ENCODE measurements at places on chromosomes 16 and 17.

- no peak for DNase-seq
These were observed 70.4 kb upstream of the CACNG5 start for GRCh38 chr17:66764506-66764905.

DNA sequence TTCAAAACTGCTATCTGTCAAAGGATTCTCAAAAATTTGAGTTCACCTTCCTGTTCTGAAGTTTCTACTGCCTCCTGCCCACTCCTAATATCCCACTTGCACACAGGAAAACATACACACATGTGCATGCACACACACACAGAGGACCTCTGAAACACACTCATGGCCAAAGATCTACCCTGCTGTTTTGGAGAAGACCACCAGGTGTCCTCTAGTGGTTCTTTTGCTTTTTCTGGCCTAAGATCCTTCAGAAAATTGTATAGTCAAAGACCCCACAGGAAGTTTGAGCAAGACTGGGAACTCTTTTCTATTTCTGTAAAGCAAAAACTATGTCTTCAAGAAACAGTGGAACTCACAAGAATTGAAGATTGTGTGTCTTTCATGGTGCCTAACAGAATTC is 90.2 kb downstream of the CDH8 start:
- no peak for DNase-seq

DNA sequence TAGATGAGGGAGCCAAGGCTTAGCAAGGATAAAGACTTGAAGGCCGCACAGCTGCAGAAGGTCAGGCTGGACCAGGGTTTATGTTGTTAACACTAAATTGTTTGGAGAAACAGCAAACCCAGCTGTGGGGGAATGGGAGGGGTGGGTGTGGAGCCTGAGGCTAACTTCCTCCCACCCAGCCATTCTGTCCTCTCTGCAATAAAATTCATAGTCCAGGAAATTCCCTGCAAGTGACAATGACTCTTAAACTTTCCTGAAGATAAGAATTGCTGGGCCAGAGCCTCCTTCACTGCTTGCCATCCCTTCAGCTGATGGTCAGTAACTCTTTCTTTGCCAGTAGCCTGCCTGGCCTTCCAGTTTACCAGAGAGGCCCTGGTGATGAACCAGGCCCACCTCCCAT is 19.4 kb upstream of the ATP5MC1 start:
- DNase-seq: peak; percentile 30

GRCh38 chr16:87727346-87727745 is 38.4 kb downstream of the KLHDC4 start:
- no peak for DNase-seq

DNA sequence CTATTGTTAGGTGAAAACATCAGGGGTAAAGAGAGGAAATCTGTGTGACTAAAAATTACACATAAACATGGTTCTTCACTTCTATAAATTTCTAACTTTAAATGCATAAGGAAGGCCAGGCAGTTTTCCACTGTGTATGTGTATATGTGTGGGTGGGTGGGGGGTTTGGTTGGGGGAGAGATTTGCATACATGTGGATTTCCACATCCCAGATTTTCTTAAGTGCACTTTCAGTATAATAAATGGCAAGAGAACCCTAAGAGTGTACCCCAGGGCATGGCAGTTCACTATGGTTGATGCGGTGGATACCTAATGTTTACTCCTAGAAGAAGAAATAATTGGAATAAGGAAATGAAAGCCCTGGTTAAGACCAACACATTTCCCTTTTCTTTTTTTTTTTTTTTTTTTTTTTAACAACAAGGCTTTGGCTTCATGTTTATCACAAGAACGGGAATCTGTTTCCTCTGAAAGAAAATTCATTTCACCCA is 451.8 kb upstream of the CCL2 start:
- DNase-seq: no peak

DNA sequence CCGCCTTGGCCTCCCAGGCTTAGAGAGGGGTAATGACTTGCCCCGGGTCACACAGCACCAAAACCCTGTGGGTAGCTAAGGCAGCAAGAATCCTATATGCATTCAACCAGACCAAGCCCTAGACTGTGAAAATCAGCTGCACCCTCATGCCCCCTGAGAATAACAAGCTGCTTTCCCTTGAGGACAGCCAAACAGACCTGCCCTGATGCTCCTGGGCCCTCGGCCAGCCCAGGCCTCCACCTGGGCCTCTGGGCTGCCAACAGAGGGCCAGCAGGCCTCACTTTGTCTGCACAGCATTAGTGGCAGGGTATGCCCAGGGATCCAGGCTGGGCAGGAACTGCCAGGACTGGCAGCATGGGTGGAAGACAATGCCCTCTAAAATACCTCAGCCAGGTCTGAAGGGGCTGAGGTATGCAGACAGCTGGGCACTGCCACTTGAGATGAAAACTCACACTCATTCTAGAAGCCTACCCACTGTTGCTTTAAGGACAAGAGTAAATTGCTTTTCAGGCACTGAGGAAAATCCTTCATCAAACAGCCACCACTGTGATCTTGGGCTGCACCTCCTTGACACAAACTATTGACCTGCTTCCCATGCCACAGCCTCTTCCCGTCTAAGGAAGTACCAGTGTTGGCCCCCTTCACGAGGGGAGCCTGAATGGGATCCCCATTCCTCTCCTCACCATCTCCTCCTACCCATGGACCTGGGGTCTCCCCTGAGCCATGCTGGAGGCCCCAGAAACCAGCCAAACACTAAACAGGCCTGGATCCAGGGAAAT is 8.8 kb downstream of the ST3GAL2 start:
- no peak for DNase-seq

- DNase-seq: no peak
These were observed 18.2 kb upstream of the FAM83G start for GRCh38 chr17:19022747-19023146.

DNA sequence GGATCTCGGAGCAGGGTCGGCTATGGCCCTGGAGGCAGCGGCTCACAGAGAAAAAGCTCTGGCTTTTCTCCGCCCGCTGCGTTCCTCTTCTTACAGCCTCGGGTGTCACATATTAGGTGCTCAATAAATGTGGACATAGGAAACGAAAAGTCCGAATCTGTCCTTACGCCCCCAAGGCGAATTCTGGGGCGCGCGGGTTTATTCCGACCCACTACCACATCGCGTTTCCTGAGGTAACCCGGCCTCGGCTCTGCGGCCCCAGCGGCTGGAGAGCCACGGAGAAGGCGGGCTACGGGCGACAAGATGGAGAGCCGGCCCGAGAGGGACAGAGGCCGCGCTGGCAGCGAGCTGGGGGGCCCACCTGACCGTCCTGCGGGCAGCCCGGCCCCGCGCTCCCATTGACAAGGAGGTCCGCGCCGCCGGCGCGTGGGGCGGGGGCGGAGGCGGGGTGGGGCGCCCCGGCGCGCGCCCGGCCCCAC is 573 bp upstream of the GNAO1 start:
- peak; percentile 55 for DNase-seq

DNA sequence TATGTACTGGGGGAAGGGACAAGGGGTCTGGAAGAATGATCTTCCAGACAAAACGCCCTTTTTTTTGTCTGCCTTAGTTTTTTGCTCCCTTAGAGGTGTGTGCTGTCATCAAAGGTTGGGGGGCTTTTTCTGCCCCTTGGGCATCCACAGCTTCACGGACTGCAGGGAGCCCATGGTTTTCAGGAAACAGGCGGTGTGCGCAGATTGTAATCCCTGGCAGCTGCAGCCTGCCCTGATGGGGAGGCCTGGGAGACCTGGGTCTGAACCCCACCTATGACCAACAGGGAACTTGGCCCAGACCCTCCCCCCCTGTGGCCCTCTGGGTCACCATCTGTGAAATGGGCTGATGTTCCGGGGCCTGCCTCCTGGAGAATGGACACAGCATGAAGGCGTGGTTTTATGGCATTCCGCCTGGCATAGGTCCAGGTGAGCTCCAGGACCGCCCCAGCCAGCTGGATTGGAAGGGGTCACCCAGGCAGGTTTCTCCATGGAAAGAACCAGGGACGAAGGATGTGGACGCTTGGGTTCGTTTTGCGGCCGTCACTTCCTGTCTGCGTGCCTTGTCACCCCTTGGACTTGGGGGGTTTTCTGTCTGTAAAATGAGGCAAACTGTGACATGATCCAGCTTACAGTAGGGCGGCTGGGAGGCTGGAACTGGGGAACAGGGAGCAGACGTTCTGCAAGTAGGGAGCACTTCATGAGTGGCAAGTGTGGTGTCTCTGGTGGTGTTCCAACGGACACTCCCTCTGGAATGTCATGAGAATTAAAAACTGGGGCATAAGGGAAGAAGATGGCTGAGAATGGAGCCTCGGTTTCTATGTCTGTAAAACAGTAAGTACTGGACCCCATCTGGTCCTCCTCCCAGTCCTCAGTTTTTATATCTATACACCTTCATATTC is 1.5 kb downstream of the CPNE2 start:
- no peak for DNase-seq

- DNase-seq: no peak
These were observed 1.6 kb downstream of the NOG start for GRCh38 chr17:56595108-56595418.

- DNase-seq: no peak
These were observed 12.9 kb upstream of the TRIM25 start for GRCh38 chr17:56926704-56927103.

- DNase-seq: no peak
These were observed 59.9 kb downstream of the LITAF start for GRCh38 chr16:11526655-11527350.

DNA sequence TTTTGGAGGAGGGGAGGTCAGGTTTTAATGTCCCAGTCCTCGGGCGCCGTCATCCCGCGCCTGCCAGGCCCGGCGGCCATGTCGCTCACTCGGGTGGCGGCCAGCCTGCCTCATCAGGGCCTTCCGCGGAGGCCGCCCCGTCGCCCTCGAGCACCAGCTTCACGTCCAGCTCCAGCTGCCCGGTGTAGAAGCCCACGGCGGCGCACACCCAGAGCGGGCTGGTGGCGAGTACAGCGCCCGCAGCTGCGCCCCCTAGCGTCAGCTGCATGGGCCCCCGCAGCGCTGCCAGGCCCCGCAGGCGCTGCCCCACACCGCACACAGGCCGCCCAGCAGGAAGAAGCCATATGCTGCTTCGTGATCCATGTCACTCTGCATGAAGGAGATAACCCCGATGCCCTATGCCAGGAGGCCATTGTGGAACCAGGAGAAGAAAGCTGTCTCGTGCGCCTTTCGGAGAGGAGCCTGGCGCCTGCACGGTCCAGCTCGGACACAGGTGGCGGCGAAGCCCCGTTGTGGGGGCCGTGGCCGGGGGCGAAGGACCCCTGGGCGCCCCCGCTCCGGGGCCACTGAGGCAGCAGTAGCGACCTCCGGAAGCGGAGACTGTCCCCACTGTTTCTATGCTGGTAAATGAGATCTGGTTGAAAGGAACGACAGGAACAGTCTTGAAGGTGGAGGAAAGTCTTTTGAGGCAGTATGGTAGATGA is 9.6 kb downstream of the AP2B1 start:
- no peak for DNase-seq

DNA sequence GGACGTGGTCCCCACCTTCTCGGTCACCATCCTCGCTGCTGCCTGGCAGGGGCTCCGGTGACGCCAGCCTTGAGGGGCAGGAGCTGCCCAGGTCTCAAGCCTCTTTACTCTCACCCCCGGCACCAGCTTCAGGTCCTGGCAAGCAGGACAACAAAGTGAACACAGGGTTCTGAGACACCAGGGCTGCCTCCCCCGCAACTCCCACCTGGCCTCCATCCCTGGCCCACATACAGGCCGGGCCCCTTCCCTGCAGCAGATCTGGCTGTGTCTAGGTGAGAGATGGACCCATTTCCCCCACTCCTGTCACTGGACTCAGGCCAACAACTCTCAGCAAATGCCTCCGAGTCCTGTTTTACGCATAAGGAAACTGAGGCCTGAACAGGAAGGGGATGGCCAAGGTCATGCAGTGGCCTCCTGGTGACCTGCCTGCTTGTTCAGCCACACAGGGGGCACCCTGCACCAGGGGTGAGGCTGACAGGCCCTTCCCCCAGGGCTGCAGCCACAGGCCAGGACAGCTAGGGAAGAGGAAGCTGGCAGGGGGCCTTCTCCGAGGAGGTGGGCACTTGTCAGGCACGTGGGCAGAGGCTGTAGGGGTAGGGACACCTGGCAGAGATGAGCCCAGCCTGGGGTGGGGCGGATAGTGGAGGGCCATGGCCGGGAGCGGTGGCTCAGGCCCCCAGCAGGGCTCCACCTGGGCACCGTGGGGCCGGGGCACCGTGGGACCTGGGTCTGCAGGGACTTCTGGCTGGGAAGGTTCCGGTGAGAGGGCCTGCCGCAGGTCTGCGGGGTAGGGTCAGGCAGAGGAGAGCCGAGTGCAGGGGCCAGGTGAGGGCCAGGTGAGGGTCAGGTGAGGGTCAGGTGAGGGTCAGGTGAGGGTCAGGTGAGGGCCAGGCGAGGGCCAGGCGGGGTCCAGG is 46.7 kb upstream of the PVALEF start:
- DNase-seq: no peak

GRCh38 chr16:46711106-46712058 is 21.9 kb downstream of the ORC6 start:
- DNase-seq: no peak

DNA sequence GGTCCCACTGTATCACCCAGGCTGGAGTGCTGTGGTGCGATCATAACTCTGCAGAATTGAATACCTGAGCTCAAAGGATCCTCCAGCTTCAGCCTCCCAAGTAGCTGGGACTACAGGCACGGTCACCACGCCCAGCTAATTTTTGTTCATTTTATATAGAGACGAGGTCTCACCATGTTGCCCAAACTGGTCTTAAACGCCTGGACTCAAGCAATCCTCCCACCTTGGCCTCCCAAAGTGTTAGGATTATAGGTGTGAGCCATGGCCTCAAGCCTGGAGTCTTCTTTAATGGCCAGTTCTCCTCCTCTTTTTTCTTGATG is 484 bp downstream of the CD300LB start:
- no peak for DNase-seq

DNA sequence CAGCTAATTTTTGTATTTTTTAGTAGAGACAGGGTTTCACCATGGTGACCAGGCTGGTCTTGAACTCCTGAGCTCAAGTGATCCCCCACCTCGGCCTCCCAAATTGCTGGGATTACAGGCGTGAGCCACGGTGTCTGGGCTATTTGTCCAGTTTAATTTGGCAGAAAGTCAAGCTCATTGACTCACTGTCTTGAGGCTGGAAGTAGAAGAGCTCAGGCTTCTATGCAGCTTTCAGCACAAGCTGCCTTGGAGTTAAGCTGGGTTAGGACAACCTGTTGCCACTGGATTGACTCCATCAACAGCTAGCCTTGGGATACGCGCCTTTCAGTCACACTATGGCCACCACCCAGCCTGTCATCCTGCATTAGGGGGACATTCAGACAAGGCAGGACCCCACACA is 76.2 kb upstream of the DNAH17 start:
- no peak for DNase-seq

GRCh38 chr17:19647697-19648474 is 665 bp upstream of the ALDH3A2 start:
- DNase-seq: peak; percentile 71

DNA sequence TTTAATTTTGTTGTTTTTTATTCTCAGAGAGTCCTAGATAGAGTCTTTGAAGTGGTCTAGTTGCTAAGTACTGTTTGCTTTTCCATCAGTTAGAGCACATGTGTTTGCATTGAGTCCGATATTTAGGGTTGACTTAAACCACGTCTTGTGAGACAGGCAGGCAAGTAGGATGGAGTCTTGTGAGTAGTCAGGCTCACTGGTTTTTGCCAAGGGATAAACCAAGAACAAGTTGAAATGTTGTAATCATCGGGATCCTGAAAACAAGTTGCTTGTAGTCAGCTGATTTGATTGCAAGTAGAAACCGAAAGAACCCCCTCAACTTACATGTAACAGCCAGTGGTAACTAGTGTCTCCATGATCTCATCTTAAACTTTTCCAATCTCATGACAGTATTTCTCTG is 17.2 kb downstream of the ATP6V0A1 start:
- no peak for DNase-seq

- DNase-seq: peak; percentile 96
These were observed at the start of gene RAB34 for GRCh38 chr17:28717578-28718332. RAB34 (minus strand) TSS chr17:28717868; CDS start chr17:28717266, 602 bp downstream.

GRCh38 chr16:84502075-84502474 is 2.4 kb downstream of the MEAK7 start:
- DNase-seq: no peak
